Muscle of back (tissue), 13 donors: ENCODE measurements at places on chromosomes 2 and 18.

GRCh38 chr2:138003411-138003810 lies 39.1 kb downstream of the HNMT start:
- no peak for DNase-seq

DNA sequence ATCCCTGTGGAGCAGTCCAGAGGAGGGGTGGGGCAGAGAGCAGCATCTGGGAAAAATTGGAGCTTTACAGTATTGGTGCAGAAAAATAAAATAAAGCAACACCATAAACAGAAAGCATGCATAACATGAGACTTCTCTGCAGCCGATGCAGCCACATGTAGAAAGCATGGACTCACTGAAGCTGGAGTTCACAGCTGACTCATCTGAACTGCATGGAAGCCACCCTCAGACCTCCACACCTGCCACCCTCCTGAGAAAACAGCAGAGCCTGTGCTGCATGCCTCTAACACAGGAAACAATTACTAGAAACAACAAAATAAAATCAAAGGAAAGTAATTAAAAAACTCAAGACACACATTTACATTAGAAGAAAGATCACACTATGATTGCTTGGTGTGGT lies 169.4 kb upstream of the ALKAL2 start:
- no peak for DNase-seq

DNA sequence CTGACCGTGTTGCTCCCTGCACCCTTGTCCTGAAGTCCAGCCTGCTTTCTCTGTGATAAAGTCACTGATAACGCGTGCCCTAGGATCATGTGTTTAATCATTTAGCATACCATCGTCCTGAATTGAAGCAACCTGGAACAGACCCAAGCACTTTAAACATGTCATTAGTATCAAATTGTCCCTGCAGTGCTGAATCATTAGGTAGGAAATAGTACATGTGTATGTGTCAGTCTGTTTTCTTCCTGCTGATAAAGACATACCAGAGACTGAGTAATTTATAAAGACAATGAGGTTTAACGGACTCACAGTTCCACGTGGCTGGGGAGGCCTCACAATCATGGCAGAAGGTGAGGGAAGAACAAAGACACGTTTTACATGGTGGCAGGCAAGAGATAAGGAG lies 2.8 kb downstream of the ASB18 start:
- DNase-seq, result no peak

- DNase-seq, result peak; percentile 67
Observed at GRCh38 chr18:79405781-79406575, 10.2 kb downstream of the NFATC1 start.

DNA sequence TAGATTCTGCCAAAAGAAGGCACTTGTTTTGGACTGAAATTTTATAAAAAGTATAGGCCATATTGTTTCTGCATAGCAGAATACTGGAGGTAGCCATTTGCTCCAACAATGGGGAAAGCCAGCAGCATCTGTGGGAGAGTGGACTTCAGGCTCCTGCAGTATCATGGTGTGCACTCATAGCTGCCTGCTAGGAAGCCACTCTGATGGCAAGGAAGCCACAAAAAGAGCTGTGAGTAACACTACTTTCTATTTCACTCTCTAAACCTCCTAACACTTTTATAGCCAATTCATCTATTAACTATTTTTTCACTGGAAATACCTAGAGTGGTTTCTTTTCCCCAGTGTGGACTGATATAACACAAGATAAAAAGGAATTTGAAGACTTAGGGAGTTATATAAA lies 144.4 kb upstream of the KCNJ3 start:
- DNase-seq, result no peak
